Stimulated activated CD8-positive, alpha-beta memory T cell treated with anti-CD3 and anti-CD28 coated beads, Interleukin-7, amount 100 ng/mL, for 24 hours (primary cell): ENCODE measurements at places on chromosomes 2 and 18.

GRCh38 chr2:53970724-53971602 is at the start of gene PSME4:
Gene PSME4, minus strand, starts transcription at chr2:53970993. Its CDS starts 209 bp downstream, at chr2:53970784.
- peak; percentile 95 for DNase-seq

DNA sequence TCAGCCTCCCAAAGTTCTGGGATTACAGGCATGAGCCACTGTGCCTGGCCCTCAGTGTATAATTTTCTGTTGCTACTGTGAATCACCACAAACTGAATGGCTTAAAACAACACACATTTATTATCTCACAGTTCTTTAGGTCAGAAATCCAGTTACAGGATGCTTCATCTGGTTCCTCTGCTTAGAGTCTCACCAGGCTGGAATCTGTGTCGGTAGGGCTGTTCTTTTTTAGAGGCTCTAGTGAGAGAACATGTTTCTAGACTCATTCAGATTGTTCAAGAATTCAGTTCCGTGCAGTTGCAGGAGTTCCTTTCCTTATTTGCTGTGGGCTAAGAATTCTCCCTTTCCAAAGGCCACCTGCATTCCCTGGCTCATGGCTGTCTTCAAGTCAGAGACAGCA is 22.2 kb downstream of the CCDC121 start:
- no peak for DNase-seq

GRCh38 chr18:6547476-6547875 is 132.8 kb upstream of the L3MBTL4 start:
- DNase-seq, result no peak

- no peak for DNase-seq
Observed at GRCh38 chr18:55268151-55268601, 308.9 kb upstream of the CCDC68 start.

GRCh38 chr2:207504513-207505170 is 25.1 kb upstream of the CREB1 start:
- no peak for DNase-seq

DNA sequence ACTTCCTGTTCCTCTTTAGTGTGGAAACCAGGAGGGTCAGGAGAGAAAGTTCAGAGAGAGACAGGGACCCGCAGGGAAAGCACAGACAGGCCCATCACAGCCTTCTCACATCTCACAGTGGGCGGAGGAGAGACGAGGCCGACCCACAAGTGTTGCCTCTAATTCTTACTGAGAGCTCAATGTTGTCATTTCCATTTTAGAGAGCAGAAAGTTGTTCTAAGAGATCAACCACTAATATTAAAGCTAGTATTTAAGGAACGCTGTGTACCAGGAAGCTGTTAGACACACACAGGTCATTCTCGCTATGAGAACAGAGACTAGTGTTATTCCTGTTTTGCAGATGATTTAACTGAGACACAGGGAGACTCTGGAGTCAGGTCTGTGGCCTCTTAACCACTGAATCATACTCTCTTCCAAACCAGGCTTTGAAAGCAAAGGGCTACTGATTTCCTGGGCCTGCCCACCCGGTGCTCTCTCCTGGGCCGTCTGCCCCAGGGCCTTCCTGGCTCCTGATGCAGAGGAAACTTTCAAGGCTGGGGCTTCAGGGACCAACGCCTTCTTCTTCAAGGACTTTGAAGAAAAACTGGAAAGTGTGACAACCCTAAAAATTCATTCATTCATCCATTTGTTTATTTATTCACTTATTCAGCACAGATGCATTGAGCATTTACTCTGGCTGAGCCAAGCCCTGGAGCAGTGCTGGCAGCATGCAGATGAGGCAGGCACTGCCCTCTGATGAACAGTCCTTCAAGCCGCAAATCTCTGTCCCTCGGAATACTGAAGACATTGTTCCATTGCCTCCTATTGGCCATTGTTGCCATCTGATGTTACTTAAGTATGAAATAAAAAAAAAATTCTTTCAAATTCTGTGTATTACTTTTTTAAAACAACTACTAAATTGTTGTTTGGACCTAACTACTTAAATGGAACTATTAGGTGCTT is 37.2 kb upstream of the BIN1 start:
- no peak for DNase-seq

DNA sequence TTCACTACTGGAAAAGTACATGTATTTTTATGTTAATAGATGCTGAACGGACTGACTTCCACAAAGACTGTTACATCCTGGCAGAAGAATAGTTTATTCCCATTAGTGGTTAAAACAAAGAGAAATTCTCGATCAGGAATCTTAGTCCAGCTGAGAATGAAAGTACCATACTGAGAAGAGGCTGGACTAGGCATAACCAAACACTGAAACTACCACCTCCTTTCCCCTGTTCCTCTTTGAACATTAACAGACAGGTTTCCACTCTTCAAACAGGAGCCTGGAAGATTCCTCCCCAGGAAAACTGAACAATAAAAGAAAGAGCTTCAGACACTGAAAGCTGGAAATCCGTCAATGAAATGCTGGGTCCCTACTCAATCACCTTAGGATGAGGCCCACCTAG is 25.8 kb downstream of the LDAH start:
- no peak for DNase-seq

- DNase-seq, result no peak
Observed at GRCh38 chr2:206158563-206159345, 490 bp downstream of the NDUFS1 start.

DNA sequence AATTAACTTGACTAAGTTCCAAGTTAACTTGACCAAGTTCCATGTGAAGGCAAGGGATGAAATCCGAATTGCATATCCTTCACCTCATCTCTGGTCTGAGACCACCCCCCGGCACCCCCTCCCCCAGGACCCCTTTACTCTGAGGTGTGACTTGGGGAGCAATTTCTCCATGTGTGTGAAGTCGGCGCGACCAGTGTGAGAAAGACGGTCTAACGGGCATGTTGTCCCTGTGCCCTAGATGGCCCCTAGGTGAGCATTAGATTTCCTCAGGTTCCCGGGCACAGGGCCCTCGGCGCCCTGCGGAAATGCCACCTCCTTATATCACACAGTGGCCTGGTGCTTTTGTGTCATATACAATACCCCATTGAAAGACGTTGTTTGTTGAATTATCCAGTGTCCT is 137.1 kb downstream of the CTIF start:
- DNase-seq, result no peak

DNA sequence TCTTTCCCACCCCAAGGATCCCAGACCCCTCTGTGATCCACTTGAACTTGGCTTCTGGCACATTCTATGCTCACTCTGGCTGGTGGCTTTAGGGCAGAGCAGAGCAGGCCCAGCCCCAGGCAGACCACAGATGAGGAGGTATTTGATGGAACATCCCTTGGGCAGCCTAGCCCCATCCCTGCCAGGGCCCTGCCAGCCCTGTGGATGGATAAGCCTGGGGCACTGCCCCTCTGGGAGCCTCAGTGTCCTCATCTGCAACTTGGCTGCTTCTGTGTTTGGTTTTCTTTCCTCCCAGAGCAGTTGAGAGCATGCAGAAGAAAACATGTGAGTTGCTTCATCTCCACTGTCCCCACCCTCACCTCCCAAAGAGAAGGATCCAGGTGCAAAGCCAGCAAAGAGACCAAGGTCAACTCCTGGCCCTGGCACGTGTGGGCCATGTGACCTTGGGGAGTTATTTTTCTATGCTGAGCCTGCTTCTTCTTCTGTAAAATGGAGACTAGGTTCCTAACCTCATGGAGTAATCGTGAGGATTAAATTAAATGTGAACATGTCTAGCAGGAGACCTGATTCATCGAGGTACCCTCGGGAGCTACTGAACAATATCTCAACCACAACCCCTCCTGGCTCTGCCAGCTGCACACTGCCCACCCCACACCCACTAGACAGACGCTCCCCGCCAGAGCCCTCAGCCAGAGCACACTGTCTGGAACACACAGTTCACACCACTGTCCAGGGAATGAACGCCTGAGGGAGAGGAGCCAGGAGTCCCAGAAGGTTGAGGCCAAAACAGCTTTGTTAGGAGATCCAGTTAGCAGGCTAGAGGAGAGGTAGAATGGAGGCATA is 14.6 kb upstream of the TNS1 start:
- no peak for DNase-seq

DNA sequence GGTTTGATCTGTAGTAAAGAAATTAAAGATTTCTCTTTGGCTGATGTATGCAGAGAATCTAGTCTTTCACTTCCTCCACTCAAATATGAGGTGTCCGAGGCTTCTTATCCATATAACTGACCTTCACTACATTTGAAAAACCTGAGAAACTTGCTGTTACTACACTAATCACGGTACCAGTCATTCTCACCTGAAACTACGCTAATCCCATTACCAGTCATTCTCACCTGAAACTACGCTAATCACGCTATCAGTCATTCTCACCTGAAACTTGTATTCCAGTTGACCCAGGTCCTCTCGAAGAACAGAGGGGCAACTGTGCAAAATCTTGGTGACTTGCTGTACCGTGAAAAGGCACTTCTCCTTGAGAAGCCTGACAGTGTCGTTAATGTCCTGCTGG is 5.1 kb downstream of the MTERF4 start:
- DNase-seq, result no peak

DNA sequence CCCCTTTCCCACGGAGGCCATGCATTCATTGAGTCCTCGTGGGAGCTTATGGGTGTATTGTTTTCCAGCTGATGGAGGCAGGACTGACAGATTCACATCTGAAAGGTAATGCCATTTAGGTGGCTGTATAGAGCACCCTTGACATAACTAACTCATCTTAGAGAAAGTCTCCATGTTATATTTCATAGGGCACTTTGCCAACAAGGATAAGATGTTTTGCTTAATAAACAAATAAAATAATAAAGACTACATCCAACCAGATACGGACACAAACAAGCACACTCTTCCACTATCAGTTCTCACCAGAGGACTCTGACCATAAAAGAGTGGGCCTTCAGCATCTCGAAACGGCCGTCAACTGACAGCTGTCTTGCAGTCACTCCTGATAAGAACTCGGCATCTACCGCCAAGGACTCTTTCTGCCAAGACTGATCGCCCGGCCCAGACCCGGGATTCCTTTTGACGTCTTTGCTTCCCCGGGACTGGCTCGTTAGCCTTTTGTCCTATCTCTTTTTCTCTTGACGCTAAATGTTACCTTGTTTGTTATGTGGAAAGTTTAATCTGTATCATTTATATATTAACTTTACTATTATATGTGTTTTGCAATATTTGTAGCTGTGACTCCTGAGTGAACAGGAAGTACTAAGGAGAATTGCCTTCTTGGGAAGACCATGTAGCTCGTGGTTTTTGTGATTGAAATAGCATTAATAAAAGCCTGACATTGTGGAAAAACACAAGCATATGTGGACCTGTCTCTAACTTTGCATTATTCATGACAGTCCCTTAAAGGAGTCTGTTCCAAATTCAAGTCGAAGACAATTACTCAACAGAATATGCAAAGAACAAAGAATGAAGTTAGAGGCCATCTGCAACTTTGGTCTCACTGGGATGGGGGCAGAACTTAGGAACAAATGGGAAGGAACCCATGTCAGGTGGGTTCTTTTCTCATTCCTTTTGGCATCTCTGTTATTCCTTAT is 195.1 kb downstream of the LPIN1 start:
- DNase-seq, result no peak
